Stimulated activated CD8-positive, alpha-beta memory T cell treated with anti-CD3 and anti-CD28 coated beads, Interleukin-12 subunit alpha, Interleukin-12 subunit beta, amount 100 ng/mL, for 1 hour (primary cell): ENCODE measurements at places on chromosomes 1 and 21.

- no peak for DNase-seq
Observed at GRCh38 chr1:246254854-246255253, 252.2 kb downstream of the SMYD3 start.

GRCh38 chr1:47709872-47710231, 272.0 kb downstream of the FOXD2 start:
- no peak for DNase-seq

GRCh38 chr1:21149855-21150432, 26.8 kb downstream of the EIF4G3 start:
- no peak for DNase-seq

DNA sequence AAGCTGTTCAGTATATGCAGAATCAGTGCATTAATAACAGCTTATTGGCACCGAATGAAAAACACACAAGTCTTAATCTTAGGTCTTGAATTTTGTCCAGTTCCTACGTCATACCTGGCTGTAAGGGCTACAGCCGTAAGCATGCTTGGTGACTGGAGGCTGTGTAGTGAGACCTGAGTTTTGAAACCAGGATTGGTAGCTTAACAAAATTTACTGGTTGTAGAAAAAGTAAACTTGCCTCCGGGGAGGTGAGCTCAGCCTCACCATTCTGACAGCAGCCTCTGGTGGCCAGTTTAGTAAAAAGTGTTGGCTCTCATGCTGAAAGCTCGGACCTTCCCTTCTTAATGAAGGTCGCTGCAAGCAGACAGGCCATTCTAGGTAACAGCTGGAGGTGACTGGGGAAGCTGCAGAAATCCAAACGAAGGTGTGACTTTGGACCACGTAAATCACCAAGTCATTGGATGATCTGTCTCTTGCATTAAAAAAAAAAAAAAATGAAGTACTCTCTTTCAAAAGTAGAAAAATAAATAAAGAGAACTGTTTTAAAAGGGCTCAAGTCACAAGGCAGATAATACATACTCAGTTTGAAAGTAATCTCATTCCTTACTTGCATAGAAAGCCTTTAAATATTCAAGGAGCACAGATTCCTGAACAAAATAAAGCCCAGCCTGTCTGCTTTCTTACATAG, 48.9 kb downstream of the HLCS start:
- no peak for DNase-seq

- DNase-seq: no peak
Observed at GRCh38 chr1:53446051-53446450, 13.1 kb upstream of the DMRTB1 start.

DNA sequence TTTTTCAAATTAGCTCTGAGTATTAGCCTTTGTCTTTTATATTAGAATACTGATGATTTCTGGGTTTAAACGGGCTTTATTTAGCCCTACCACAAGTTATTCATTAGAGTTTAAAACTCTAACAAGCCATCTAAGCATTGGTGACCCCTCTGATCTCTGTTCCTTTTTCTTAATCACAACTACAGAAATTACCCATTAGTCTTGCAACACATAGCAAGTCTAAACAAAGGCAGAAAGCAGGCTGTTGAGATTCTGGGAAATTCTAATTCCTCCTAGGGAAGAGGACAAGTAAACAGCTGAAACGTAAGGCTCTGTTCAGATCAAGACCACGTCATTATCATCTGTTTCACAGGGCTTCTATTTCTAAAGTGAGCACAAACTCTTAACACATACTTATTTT, 491.2 kb upstream of the ZRANB2 start:
- DNase-seq: no peak

- peak; percentile 4 for DNase-seq
Observed at GRCh38 chr1:21782349-21782867, 541 bp downstream of the USP48 start.

DNA sequence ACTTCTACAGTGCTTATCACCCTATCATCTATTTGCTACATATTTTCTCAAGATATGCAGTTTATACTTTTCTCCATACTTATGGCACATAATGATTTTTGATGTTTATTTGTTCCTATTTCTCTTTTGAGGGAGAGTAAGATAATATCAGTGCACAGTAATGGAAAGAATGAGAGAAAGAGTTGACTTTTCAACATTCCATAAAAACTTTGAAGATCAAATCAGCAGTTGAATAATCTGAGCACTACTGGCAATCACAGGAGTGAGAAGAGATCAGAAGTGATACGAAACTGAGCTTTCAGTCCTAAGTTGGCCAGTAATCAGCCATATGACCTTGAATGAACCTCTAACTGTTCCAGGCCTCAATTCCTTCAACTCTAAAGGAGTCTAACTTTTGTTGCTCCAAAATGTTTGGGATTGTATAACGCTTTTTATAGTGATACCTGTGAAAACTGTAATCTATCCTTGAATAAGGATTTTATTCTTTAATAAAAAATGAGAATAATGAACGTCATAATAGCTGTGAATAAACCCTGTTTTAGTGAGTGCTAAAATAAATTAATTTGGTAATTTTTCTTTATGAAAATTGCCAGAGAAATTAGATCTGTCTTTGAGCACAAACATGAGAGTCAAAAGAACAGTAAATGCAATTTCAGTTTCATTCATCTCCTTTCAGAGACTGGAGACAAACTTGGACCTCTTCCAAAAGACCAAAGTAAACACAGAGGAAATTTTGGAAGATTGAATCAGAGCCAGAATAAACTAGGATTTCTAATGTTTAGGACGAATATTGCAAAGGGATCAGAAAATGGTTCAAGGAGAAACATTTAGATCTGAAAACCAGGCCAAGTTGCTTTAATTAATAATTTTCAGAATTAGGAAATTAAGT, 309.9 kb downstream of the ADGRL2 start:
- DNase-seq: no peak
